ENCODE measurements at places on chromosomes 1 and 21.
A peak's percentile ranks its signal among the peaks of the same experiment; 100 is the strongest.

GRCh38 chr1:33261344-33261743 is 5.1 kb downstream of the ZNF362 start:
- no peak for ATAC-seq

DNA sequence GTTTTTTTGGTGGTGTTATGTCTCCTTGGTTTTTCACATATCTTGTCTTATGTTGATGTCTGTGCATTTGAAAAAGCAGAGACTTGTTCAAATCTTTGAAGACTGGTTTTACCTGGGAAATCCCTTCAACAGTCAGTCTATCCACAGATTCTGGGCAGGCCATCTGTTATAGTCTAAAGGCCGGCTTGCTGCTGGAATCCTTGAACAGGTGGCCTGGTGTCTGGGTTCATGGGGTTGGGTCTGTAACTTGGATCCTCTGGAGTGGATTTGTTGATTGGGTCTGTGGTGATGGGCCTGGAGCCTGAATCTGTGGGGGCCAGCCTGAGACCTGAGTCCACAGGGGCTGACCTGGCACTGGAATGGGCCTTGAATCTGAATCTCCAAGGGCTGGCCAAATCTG is 12.2 kb downstream of the LORICRIN start:
- ATAC-seq = no peak

GRCh38 chr21:33133892-33134291 is 64.0 kb downstream of the OLIG1 start:
- no peak for ATAC-seq

GRCh38 chr21:32135401-32136363 is 143.2 kb downstream of the MIS18A start:
- ATAC-seq = no peak

GRCh38 chr1:59688976-59689375 is 125.8 kb upstream of the HOOK1 start:
- no peak for ATAC-seq

DNA sequence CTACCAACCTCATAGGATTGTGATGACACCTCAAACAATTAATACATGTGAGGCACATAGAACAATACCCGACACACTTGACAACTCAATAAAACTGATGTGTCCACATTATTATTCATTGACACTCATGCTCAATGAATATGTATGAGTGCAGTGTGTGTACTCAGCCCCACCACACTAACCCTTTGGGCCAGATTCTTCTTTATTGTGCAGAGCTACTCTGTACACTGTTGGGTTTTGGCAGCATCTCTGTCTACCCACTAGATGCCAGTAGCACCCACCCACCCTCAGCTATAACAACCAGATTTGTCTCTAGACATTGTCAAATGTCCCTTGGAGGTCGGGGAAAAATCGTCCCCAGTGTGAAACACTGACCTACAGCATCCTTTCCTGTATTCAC is 10.1 kb downstream of the CASP9 start:
- no peak for ATAC-seq

GRCh38 chr1:2206813-2207487 is 12.4 kb upstream of the FAAP20 start:
- no peak for ATAC-seq

- no peak for ATAC-seq
Observed at GRCh38 chr21:45211661-45212060, 76.0 kb downstream of the POFUT2 start.

GRCh38 chr1:148315071-148315811 is 163.2 kb upstream of the NBPF11 start:
- ATAC-seq = peak; percentile 26

- ATAC-seq = no peak
Observed at GRCh38 chr21:46557919-46558392, 46.9 kb downstream of the S100B start.

- ATAC-seq = no peak
Observed at GRCh38 chr1:235822685-235823084, 44.0 kb downstream of the LYST start.

GRCh38 chr1:228307218-228308023 is 99.2 kb downstream of the TRIM11 start:
- no peak for ATAC-seq

DNA sequence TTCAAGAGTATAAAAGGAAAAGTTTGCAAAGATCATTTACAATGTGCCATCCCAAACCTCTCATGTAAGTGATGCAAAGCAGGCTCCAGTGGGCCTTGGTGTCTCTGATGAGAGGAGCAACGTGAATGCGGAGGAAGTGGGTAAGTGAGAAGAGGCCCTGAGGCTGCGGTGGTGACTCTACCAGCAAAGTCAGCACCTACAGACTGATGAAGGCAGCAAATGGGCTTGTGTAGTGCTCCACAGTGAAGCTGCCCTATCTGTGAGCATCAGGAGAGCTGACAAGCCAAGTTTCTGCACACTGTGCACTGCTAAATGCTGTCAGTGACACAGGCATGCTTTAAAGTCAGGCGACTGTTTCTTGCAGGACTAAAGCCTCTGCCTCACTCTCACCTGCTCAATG is 15.6 kb upstream of the RAP1A start:
- ATAC-seq = peak; percentile 83

- no peak for ATAC-seq
Observed at GRCh38 chr1:109477821-109478220, 5.9 kb upstream of the ATXN7L2 start.

DNA sequence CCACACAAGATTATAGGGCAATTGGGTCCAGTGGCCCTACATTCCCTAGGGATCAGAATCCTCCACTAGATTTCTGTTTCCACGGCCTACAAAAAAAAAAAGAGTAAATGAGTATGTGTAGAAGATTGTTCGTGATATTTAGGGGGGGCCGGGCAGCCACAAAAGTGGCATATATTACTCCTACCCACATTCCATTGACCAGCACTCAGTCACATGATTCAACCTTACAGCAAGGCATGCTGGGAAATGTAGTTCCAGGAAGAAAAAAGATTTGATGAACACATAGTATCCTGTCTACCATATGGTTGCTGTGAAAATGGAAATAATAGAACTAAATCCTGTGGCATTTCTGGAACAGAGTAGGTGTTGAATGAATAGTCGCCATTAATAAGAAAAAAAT is 43.4 kb upstream of the GJB5 start:
- ATAC-seq = no peak

- ATAC-seq = no peak
Observed at GRCh38 chr1:20660847-20661206, 342 bp downstream of the DDOST start.

GRCh38 chr1:209870151-209870831 is 42.5 kb downstream of the UTP25 start:
- ATAC-seq = no peak

GRCh38 chr1:43495204-43495603 is 35.5 kb upstream of the PTPRF start:
- no peak for ATAC-seq

DNA sequence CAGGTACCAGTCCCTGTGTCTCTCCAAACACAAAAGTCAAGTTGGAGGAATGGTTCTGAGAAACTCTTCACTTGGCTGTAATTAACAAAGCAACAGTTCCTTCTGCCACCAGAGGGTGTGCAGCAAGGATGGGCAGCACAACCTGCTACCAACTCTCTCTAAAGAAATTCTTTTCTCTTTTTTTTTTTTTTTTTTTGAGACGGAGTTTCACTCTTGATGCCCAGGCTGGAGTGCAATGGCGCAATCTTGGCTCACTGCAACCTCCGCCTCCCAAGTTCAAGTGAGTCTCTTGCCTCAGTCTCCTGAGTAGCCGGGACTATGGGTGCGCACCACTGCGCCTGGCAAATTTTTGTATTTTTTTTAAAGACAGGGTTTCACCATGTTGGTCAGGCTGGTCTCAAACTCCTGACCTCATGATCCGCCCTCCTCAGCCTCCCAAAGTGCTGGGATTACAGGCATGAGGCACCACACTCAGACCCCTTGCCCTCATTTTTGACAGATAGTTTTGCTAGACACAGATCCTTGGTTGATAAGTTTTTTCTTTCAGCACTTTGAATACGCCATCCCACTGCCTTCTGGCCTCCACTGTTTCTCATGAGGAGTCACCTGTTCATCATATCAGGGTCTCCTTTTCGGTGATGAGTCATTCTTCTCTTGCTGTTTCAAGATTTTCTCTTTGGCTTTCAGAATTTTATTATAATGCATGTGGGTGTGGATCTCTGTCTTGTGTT is 12.1 kb upstream of the DEGS1 start:
- ATAC-seq = no peak

DNA sequence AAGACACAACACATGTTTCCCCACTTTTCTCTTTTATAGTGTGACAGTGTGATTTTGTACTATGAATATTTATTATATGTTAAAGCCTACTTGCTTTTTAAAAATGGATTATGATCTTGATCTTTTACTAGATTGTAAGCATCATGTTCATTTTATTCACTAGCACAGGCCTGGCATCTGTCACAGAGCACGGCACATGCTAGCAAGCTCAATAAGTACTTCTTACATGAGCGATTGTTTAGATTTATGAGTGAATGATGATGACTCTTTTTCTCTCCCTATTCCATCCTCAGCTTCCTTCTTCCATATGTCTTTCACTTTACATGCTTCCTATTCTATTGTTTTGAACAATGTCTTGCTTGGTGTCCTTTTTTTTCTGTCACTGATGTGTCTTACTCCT is 1454.1 kb downstream of the MRPL39 start:
- no peak for ATAC-seq

DNA sequence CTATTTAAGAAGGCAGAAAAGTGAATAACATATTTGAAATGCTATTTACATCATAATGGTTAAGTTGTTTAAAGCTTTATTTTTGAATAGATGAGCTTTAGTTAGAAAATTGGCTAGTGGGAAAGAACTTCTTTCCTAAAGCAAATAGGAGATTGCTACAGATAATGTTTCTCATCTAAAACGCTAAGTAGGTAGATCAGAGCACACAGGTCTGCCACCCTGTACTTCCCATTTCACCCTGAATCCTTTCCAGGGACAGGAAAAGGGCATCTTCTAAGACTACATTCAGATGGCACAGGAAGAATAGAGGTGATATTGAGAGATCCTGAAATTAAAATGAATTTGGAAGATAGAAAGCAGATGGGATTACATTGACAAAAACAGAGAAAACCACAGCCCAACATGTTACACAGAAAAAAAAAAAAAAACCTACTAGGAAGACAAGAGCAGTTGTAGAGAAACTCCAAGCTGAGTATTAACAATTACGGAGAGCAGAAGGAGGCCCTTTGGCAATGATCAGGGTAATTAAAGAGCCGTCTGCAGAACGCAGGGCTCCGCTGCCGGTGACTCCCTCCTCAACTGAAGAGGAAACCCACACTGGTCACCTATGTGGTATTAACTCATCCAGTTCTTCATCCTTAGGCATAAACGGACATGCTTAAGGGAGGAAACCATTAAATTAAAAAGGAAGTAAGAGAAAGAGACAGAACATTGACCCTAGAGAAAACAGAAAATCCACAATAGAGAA is 53.6 kb upstream of the MAP10 start:
- ATAC-seq = no peak

DNA sequence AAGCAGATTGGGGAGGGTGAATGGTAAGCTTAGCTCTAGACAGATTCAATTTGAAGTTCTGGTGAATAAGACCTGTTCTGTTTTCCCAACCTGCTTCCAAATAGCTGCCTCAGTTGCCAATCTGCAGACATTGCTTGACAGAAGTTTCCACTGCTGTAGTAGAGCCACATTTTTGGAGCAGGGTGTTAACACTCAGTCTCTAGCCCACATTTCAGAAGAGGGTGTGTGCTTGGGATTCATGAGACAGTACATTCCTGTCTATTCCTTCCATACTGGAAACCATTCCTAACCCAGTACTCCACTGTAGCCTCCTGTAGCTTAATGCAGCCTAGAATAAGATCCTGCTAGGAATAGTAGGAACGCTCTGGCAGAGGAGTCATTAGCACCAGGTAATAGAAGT is 450.5 kb downstream of the NUF2 start:
- no peak for ATAC-seq

DNA sequence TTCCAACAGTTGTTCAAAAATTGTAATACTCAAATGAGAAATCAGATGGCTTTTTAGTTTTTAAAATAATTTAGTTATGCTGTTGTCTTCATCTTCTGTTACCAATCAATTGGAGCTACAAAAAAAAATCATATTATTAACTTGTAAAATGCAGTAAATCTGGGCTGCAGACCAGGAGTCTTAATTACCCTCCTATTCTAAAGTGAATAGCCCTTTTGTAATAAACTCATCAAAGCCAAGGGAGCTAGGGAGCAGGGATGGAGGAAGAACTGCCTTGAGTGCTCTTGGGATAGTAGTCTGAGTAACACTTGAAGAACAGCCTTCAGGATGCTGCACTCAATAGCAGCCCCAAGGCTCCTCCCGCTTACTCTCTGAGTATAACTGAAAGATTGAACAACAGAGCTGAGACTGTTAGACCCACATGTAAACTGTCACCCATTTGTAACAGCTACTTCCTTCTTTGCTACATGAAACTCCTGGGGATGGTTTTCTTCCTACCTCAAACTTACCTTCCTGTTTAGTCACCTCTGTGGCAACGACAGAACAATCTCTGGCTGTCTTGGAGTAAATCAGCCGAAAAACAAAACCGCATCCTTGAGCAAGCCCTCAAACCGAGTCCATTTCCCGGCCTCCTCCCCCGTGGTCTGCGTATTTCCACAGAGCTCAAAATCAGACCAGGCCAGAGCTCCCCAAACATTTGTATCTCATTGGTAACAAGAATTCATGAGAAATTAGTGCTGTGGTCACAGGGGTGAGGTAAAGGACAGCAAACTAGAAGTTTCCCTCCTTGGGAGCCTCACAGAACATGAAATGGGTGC is 55.9 kb downstream of the CD58 start:
- peak; percentile 77 for ATAC-seq

- no peak for ATAC-seq
Observed at GRCh38 chr1:170388489-170388888, 143.5 kb upstream of the GORAB start.

DNA sequence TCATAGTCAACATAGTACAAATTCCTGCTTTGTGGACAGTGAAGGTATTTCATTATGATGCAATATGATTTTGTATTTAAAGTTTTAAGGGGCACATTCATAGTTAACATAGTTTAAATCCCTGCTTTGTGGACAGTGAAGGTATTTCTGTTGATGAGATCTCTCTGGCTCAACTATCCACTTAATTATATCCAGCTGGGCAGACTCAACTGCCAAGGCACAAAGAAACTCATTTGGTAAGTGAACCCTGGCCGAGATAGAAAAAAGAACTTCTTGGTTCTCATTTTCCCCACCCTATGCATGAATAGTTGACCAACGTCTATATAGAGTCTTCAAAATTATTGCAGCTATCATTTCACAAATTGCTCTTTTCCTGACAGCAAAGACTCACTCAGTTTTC is 1194.6 kb downstream of the NCAM2 start:
- no peak for ATAC-seq

GRCh38 chr1:1861339-1861730 is 29.6 kb downstream of the GNB1 start:
- no peak for ATAC-seq

- no peak for ATAC-seq
Observed at GRCh38 chr1:42070996-42071395, 82.2 kb upstream of the GUCA2B start.
